ENCODE measurements at places on chromosomes 11 and 22.

DNA sequence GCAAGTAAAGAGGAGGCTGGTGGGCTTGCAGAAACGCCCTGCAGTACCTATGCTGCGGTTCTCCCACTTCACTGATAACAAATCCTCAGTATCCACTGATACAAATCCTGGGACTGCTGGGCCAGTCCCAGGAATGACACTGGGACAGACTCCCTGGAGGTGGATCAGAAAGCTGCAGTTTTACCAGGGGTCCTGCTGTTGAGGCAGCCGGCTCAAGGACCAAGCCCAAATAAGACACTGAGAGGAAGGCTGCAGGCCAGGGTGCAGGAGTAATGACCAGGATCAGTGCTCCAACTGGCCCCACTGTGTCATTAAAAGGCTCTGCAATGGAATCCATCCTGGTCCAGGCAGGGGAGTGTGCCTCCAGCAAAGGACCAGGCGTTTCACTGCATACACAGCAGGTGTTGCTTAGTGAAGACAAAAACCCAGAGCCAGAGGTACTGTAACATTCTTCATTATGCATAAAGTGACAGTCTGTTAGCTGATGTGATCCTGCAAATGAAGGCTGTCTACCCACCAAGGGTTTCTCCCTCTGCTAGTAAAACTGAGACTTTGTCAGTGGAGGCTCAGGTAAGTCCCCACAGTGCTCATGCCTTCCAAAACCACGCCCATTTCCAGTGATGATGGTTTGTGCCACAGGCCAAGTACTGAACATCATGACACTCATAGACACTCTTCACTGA is 1.4 kb upstream of the C22orf39 start:
- DNase-seq, result no peak

DNA sequence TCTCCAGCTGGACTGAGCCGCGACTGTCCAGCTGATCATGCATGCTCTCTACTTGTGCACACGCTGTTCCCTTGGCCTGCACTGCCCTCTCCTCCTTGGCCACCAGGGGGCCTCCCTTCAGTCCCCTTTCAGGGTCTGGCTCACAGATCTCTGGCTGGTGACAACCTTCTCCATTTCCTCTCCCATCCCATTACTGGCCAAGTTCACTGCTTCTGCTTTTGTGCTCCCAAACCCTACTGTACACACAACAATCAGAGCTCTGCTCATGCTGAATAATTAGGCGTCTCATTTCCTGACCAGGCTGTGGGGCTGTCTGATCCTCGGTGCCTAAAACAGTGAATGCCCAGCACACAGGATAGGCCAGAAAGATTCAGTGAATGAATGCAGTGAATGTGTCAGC is 224.0 kb upstream of the NARS2 start:
- DNase-seq, result no peak

GRCh38 chr11:68353669-68354068 is 41.3 kb downstream of the LRP5 start:
- no peak for DNase-seq

DNA sequence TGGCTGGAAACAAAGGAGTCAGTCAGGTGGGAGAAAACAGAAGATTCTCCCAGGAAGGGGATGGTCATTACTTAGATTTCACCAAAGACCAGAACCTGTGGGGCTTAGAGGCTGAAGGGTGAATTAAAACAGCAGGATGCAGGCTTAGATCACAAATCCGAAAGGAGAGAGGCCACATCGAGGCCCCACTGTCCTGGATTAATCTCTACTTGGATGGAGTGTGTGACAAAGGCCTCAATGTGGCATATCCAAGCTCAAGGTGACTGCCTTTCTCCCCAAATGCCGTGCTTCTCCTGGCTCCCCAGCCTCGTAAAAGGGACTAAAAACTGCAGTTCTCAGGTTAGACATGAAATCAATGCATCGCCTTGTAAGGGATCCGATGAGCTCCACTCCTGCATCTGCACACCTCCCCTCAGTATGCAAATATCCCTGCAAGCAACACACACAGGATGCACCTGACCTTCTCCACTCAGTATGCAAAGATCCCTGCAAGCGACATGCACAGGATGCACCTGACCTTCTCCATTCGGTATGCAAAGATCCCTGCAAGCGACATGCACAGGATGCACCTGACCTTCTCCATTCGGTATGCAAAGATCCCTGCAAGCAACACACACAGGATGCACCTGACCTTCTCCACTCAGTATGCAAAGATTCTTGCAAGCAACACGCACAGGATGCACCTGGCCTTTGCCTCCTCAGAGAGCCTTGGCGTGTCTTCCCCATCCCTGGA is 447.4 kb downstream of the BRD1 start:
- no peak for DNase-seq

DNA sequence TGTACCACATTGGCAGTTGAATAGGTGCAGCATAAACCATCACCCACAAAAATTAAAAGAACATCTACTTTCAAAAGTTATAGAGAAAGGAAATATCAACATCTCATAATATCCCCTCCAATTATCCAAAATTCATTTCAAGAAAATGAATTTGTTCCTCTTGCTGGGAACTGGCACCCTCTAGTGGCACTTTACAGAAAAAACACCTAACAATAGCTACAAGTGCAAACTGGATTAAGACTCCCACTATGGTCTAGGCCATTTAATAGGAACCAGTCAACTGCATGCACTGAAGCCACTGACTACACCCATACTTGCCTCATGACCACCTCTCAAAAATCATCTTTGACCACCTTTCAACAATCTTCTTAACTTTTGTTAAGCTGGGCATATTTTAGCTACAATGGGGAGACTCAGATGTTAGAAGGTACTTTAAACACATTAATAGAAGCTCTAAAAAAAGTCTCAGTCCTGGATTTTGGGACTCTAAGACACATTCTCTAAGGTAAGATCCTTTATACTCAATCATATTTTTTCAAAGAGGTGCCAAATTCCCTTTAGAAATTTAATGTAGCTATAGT is 17.3 kb downstream of the TRAF6 start:
- peak; percentile 53 for DNase-seq

- no peak for DNase-seq
Measured at GRCh38 chr11:44877571-44878497, 72.8 kb downstream of the TP53I11 start.

- peak; percentile 72 for DNase-seq
Measured at GRCh38 chr22:35648066-35649025, at the start of gene APOL6. TSS of gene APOL6 (plus strand) at chr22:35648446. CDS start at chr22:35656426, 7,980 bp downstream.

DNA sequence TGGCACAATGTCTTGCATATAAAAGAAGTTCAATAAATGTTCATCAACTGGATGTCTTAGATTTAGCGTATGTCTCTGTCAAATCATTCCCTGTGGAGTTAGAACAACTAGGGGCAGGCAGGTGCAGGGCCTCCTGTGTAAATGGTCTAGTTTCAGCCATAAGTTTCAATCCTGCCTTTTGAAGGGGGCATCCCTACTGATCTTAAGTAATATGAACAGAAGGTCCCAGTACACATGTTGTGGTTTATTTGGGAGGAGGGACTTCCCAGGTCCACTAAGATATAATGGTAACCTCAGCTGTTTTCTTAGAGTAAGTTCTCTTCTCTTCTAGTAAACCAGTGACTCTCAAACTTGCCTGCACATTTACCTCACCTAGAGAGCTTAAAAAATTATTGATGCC is 19.8 kb downstream of the TTC12 start:
- DNase-seq, result no peak

GRCh38 chr22:30284666-30285065 is 4.6 kb downstream of the CASTOR1 start:
- no peak for DNase-seq

DNA sequence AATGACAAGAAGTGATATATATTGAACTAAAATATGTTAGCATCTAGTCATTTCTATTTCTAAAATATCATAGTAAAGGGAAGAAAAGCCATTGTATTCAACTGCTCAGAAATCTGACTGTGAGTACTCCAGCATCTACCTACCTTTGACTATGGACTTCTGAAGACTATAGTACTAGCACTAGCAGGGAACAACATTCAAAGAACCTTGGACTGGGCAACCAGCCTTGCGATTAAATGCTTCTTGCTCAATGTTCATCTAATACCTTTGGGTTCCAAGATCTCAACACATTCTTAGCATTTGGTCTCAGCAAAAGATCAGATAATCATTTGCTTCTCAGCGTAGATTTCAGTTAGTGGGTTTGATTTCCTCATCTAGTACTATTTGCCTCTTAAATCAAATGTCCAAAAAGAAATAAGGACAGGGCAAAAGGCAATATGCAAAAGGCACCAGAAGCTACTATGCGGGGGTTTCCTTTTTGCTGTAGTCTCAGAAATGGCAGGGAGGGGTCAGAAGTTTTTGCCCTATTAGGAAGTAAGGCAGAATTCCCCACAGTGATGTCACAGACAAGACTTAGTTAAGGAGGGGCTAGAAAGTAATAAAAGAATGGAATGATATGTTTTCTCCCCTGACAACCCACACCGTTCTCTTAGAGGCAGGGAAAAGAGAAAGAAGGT is 80.6 kb downstream of the GAB2 start:
- no peak for DNase-seq

GRCh38 chr11:86579406-86579731 is 93.0 kb downstream of the ME3 start:
- no peak for DNase-seq

DNA sequence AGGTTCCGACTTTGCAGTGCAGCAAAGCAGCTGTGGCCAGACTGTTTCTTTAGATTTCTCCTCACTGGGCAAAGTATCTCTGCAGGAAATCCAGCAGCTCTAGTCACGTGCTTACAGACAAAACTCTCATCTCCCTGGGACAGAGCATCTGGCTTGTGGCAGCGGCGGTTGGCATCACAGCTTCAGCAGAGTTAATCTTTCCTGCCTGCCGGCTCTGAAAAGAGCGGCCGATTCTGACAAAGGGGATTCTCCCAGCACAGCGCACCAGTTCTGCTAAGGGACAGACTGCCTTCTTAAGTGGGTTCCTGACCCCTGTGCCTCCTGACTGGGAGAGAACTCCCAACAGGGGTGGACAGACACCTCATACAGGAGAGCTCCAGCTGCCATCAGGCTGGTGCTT is 1357.3 kb upstream of the TENM4 start:
- DNase-seq, result no peak

DNA sequence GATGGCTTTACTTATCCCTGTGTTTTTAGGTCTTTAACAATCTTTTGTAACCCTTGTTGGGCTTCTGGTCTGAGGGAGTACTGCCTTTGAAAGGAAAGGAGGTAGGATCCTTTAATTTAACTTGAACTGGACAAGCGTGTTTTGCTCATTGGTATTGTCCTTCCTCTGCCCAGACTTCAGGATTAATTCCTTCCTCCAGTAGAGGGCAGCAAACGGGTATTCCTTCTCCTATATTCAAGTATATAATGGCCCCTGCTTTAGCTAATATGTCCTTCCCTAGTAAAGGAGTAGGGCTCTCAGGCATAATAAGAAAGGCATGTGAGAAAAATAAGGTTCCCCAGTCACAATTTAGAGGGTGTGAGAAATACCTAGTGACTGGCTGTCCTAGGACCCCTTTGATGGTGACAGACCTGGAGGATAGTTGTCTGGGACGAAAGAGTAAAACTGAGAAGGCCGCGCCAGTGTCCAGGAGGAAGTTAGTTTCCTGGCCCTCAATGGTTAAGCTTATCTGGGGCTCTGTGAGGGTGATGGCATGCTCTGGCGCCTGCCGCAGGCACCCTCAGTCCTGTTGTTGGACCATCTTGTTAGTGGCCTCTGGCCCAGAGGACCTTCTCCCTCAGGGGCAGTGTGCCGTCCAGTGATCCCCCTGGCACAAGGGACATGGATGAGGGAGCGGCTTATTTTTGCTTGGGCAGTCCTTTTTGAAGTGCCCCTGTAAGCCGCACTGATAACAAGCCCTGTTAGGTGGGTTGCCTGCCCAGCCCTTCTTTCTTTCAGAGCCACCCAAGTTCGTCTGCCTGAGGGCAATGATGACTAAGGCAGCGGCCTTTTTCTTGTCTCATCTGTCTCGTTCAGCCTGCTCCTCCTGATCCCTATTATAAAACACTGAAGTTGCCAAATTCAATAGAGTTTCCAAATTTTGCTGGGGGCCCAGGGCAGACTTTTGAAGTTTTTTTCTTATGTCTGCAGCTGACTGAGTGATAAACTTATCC is 51.8 kb downstream of the C11orf71 start:
- DNase-seq, result peak; percentile 49

DNA sequence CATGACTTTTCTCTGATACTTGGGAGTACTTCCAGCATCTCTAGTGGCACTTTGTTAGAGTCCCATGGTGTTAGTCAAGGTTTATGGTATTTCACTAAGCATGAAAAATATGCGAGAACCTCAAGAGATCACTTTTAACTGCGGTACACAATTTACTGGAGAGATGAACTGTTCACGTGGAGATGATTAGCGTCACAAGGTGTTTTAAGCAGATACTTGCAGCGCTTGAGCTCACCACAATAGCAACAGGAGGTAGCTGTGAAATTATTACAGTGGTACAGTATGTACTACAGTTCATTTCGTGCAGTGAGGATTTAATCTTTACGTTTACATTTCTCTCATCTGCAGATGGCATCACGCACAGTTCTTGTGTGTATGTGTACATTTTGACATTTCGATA is 4.5 kb downstream of the PARVA start:
- no peak for DNase-seq

DNA sequence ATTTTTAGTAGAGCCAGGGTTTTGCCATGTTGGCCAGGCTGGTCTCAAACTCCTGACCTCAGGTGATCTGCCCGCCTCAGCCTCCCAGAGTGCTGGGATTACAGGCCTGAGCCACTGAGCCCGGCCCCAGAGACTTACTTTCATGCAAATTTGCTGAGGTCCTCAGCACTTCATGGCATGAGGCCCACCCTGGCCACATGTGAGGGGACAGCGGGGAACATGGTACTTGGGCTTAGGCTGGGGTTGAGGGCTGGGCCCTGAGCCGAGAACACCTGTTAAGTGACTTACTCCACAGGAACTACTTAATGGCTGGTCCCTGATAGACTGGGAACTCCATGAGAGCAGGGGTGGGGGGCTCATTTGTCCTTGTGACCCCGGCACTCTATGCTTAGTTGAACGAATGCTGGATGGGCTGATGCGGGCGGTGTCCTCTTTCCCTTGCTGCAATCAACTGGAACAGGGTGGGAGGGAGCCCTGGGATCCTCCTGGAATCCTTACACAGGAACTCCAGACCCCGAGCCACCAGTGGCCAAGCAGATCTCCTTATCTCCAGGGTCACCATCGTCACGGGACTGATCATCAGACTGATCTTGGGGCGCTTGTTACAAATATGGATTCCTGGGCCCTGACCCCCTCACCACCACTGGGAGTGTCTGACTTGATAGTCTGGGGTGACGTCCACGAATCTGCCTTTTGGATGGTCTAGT is 1.0 kb downstream of the VSIG10L2 start:
- no peak for DNase-seq

DNA sequence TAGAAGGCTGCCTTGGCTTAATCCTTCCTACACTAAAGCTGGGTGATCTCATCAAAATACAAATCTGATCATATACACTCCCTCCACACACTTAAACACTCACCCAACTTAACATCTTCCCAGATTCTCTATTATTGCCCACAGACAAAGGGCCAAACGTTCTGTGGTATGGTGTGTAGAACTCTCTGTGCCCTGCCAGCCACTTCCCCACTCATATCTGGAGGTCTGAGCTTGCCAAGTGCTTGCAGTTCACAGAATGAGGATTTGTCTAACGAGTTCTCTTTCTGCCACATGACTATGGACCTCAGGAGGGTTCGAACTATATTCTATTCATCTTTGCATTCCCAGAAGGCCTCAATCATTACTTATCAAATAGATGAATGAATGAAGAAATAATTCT is 77.6 kb downstream of the MPPED2 start:
- no peak for DNase-seq

- no peak for DNase-seq
Measured at GRCh38 chr11:75013051-75013450, 24.3 kb downstream of the NEU3 start.
